Stimulated activated CD8-positive, alpha-beta memory T cell treated with anti-CD3 and anti-CD28 coated beads, Interleukin-4, amount 100 ng/mL, for 48 hours (primary cell): ENCODE measurements at places on chromosomes 6 and 20.

GRCh38 chr20:17619351-17620093 is 49.6 kb downstream of the DSTN start:
- no peak for DNase-seq

DNA sequence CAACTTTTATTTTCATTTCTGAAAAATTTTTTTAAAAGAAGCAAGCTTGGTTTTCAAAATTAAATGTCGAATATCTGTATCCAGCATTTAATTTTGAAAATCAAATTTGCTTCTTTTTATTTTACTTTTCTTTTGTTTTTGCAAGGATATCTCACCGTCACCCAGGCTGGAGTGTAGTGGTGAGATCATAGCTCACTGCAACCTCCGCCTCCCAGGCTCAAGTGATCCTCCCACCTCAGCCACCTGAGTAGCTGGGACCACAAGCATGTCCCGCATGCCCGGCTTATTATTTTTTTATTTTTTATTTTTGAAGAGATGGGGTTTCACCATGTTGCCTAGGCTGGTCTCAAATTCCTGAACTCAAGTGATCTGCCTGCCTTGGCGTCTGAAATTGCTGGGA is 17.0 kb upstream of the EPB41L2 start:
- DNase-seq = no peak

DNA sequence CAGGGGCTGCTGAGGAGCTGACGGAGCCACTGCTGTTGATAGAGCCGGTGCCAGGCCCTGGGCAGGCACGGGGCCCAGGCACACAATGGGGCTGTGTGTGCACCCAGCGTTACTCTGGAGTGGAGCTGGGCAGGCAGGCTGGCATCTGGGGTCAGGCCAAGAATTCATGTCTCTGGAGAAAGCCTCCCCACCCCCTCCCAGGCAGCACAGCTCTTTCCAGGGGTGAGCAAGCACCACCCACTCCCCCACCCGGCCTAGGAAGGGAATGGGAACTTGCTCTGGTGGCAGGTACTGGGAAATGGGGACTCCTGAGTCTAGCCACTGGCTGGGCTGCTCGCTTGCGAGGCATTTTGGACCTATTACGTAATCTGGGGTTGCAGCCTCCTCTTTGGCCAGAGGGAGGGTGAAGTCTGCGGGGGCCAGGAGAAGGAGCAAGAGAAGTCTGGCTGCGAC is 22.7 kb downstream of the TFEB start:
- DNase-seq = no peak

DNA sequence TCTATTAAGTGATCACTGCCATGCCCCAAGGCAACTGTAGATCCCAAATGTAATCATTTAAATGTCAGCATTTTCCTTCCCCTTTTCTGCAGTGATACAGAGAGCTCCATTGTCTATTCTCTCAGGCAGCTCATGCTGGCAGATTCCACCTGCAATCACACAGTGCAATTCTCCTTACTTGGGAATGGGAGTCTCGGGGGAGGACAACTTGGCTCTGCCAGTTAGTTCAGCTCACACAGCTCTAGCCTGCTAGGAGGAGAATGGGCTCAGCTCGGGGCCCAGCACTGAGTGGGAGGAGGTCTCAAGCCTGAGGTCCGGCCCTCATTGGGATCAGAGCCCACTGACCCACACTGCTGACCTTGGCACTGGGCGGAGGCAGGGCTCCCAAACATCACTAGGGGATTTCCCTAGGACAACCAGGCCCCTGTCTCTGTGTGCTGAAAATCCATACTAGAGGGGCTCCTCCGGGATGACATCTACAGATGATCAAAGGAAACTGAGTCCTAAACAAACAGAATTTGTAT is 109.2 kb upstream of the ASF1A start:
- DNase-seq = no peak

DNA sequence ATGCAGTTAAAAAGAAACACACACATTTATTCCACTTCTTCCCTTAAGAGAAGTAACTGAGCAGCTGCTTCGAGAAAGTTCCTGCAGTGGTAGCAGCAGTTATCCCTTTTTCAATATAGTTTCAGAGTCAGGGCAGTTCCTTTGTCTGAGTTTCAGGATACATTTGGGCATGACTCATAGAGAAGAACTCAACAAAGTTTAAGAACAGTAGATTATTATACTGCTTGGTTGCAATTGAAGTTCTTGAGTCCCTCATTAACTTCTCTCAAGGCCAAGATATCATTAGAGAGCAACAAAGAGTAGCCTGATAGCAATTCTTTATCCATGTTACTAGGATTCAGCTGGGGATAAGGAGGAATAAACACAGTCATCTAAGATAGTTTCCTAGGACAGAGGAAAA is 54.4 kb downstream of the TPD52L1 start:
- no peak for DNase-seq

- no peak for DNase-seq
Observed at GRCh38 chr20:40992349-40993113, 36.1 kb upstream of the TOP1 start.

- peak; percentile 94 for DNase-seq
Observed at GRCh38 chr20:62386383-62387218, at the start of gene RPS21. Gene RPS21, plus strand, starts transcription at chr20:62387103. Its CDS starts 236 bp downstream, at chr20:62387339.

GRCh38 chr6:25777031-25777430 is 22.5 kb downstream of the SLC17A4 start:
- DNase-seq = no peak

- DNase-seq = no peak
Observed at GRCh38 chr20:33863440-33864323, 52.5 kb downstream of the CHMP4B start.

DNA sequence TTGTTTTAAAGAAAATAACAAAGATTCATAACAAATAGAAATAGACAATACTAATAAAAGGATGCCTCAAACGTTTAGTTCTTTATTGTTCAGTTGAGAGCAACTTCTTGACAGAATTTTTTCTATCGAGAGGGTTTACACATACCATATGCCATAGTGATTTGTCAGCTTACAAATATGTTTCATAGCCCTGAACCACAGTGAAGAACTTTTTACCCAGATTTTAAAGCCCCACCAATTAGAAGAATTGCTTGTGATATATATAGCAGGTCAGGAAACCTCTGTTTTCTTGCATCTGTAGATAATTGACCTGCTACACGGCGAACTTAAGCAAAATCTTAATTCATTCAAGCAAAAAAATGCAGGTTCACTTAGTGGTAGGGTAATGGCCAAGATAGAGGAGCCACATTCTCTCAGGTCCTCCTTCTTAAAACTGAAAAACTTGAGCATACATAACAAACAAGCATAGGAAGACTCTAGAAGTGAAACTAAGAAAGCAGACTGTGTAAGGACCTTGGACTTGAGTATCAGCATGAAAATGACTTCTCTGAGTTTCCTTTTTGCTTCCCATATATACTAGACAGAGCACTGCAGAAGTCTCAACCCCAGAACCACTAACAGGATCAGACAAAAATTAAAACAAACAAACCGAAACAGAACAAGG is 39.5 kb downstream of the CRISP1 start:
- DNase-seq = no peak

GRCh38 chr20:58623579-58624473 is 27.3 kb upstream of the STX16 start:
- no peak for DNase-seq

- no peak for DNase-seq
Observed at GRCh38 chr20:62553136-62553837, 77.5 kb upstream of the GATA5 start.

DNA sequence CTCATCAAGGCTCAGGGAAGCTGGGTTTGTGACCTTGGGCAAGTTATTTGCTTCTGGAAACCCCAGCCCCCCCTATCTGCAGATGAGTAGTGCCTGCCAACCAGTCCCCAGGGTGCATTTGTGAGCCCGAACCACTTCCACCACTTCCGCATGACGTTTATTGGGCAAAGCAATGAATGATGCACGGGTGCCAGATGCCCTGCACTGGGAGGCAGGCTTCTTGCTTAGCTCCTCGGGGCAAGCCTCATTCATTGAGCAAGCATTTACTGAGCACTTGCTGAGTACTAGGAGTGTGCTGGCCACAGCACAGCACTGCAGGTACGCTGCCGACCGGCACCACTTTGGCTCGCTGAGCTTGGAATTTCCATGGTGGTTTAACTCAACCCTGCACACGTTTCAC is 60.2 kb downstream of the GNAS-AS1 start:
- no peak for DNase-seq

GRCh38 chr20:32749914-32750637 is 6.8 kb upstream of the COMMD7 start:
- DNase-seq = no peak

- no peak for DNase-seq
Observed at GRCh38 chr6:110756817-110757216, 58.5 kb downstream of the CDK19 start.

GRCh38 chr6:106501960-106502371 is 127.3 kb downstream of the RTN4IP1 start:
- DNase-seq = no peak

- no peak for DNase-seq
Observed at GRCh38 chr6:21164768-21165326, 428.7 kb upstream of the SOX4 start.

DNA sequence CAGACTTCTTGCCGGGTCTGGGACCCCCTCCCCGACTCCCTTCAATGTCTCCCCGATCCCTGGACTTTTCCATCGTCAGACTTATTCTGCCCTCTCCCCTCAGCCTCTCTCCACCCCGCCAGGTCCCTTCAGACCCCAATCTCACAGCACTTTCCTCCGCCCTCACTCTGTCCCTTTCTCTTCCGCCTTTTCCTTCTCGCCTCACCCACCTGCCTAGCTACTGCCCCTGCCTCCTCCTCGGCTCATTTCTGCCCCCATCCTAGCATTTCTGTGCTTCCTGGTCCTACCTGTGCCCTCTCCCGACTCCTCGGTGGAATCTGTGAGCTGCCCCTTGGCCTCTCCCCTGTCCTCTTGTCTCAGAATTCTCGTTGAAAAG is 616 bp downstream of the CHMP4B start:
- DNase-seq = no peak

DNA sequence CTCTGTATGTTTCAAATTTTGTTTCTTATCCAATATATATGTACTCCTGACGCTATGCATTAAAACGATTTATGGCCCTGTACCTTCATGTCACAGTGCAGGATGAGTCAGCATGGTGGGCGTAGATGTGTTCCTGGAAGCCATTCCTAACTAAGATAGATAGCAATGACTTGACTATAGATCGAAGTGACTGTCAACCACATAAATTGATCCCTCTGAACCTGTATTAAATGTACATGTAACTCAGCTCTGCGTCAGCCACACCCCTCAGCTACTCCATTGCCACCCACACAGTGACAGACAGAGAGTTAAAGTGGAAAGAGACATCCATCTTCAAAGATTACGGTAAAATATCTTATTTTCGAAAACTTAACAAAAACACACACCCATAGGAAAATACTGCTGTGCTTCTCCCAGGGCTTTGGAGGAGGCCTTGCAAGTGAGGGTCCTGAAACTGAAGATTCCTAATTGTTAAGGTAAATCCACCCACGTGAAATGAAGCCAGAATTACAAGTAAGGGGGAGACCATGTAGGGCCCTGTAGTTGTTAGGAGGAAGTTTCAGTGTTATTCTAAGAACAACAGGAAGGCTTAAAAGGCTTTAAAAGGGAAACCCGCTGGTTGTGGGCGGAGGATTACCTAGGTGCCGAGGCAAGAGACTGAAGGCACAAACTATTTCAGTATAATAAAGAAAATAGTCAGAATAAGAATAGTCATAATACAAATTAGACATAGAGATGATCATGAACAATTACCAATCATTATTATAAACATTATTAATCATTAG is 10.3 kb upstream of the RAD21L1 start:
- peak; percentile 80 for DNase-seq

GRCh38 chr20:4924446-4924845 is 76.9 kb downstream of the SLC23A2 start:
- no peak for DNase-seq

DNA sequence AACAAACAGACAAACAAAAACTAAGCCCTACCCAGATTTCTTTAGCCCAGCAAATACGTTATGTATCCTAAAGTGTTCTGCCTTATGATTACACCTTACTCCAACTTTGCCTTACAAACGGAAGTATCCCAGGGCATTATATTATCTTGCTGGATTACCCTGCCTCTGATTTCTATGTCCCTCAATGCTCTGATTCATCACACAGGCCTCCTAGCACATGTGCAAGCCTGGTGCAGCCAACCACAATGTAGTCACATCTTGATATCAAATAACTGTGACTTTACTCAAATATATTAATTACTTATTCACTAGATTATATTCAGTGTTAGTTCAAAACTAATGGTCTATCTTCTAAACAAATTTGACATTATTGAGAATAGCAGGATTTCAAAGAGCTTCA is 598.6 kb downstream of the TBC1D32 start:
- no peak for DNase-seq

GRCh38 chr6:36823421-36824096 is 15.7 kb downstream of the CPNE5 start:
- no peak for DNase-seq

- no peak for DNase-seq
Observed at GRCh38 chr6:87572021-87572420, 17.8 kb downstream of the RARS2 start.

GRCh38 chr6:80623066-80623815 is 516.8 kb downstream of the BCKDHB start:
- DNase-seq = no peak

- DNase-seq = no peak
Observed at GRCh38 chr6:49453221-49453620, 9.8 kb downstream of the MMUT start.

- DNase-seq = no peak
Observed at GRCh38 chr6:17031961-17032360, 69.9 kb upstream of the STMND1 start.

GRCh38 chr6:21395121-21395520 is 198.4 kb upstream of the SOX4 start:
- no peak for DNase-seq

GRCh38 chr6:12473494-12473893 is 183.3 kb downstream of the EDN1 start:
- DNase-seq = no peak

GRCh38 chr6:38856492-38856891 is 141.4 kb downstream of the DNAH8 start:
- no peak for DNase-seq

DNA sequence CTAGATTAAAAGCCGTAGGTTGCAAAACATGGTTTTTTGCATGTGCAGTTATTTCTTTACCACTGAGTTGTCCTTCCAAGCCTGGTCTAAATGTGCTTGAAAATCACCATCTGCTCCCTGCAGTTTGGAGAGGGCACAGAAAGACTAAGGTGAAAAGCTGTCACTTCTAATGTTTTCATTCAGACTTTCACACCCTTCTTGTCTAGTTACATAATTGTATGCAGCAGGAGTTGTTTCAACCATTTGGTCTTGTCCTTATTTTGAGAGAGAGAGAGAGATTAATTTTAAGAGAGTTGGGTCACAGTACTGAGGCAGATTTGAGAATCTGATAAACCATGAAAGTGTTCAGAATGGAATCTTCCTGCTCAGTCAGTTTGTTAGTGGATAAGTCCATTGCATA is 82.5 kb downstream of the ARID1B start:
- DNase-seq = no peak

DNA sequence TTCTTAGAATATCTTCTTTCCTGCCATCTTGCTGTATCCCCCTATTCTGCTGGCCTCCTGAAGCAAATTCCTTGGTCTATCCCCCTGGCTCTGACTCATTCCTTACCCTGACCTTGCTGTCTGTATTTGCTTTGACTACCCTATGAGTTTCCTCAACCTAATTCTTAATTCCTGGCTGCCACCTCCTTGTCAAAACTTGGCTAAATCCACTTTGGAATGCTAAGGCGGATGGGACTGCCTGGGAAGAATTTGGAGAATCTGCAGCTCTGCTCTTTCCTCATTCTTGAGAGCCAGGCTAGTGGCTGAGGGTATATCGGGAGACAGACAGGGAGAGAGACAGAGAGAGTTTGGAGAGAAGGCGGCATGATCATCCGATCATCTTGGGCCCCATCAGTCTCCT is 24.4 kb downstream of the CAP2 start:
- no peak for DNase-seq

- DNase-seq = no peak
Observed at GRCh38 chr20:10919396-10920140, 245.8 kb upstream of the JAG1 start.
